NCI-H2107 (cell line): ENCODE measurements at places on chromosomes 12 and 14.

DNA sequence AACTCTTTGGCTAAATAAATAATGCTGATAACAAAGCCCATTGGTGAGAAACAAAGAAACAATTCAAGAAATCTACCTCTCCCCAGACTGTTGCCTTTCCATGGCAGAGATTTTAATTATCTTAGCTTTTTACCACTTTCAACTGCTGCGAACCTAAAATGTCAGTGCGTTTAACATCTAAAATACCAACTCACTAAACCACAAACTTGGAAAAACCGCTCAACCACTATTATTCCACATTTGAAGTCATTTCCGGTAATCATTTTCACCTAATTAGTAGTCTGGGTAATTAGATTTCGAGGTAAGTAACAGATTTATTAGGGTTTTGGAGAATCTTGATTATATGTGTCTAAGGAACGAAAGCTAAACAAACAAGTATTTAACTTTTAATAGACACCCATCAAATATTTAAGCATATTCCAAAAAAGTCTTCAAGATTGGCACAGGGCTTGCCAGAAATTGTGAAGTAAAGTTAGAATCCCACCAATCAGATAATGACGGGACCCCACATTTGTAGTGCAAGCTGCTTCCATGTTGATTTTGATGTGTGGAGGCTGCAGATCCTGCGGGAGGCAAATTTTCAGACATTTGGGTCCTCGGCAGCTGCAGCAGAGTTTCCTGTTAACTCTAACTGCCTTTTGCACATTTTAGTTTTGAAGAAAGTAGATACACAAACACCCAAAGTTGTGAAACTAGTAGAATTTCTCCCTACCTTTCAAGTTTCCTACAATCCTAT, 4.1 kb downstream of the OTX2 start:
- no peak for DNase-seq

DNA sequence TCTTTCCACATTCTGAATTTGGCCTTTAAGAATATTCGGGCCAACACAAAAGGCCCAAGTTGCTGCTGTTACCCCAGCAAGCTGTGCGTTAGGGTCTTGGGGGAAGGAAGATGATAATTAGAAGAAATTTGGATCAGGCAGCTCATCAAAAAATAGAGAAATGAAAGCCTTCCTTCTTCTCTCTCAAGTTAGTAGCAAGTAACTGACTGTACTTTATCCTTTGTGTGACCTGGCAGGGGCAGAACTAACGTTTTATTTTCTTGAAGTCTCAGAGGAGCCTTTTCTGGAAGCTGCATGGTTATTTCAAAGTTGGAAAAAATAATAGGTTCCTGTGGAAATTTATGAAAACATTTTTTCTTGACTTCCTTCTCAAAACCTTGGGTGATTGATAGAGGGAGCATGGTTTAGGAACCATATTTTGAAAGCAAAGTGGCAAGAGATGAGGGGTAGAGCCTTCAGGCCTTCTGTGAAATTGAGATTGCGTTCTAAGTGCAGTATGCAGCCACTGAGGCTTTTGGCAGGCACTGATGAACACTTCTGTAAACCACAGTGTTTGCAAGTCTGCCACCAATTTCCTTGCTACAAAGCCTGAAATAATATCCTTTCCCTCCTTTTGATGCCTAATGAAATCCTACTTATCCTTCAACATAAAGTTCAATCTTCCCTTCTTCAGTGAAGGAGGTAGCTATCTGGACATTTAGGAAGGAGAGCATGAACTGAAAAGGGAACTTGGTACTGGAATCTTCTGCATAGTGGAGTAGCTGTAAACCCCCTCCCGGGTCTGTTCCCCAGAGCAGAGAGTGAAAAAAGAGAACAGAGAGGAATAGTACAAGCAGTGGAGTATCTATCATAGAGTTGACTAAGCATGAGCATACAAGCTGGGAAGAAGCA, 123.2 kb downstream of the FGD4 start:
- DNase-seq: no peak

DNA sequence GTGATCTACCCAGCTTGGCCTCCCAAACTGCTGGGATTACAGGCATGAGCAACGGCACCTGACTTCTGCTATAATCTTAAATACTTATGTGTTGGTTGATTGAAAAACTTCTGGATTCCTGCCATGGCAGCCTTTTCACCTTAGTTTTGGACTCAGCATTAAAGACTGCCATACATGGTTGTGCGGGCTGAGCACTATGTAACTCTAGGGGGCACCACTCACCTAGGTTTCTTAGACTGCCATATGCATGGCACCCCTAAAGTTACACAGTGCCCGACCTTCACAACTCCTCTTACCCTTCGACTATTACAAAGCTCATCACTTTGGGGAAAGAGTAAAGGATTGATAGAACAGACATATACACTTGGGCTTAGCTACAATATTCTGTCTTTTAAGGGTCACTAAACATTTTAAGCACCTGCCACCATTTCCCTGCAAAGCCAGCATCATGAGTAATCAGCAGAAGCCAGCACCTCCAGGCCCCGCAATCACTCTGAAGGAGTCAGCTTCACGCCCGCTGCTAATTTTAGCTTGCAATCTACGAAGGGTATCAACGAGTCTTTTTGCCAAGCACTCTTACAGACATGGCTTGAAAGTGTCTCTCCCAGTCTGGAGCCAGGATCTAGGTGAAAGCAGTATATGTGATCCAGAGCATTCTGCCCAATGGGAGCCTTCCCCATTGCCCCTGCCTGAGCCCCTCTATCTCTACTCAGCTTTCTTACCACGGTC, 59.8 kb downstream of the SUDS3 start:
- DNase-seq: no peak

DNA sequence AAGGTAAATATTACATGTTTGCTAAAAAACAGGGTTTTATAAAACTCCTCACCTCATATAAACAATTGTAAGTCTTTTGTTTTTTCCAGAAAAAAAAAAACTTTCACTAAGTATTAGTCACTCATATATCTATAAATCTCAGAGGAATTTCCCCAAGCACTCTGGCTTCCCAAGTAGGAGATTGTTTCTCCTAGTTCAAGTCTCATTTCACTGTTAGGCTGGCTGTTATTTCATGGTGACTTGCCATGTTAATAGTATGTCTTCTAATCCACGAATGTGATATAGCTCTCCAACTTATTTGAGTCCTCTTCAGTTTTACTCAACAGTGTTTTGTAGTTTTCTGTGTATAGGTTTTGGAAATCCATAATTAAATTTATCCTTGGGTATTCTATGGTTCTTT, 61.6 kb downstream of the CAPZA3 start:
- DNase-seq: no peak

GRCh38 chr14:104689881-104690711, 678 bp downstream of the INF2 start:
- DNase-seq: no peak

DNA sequence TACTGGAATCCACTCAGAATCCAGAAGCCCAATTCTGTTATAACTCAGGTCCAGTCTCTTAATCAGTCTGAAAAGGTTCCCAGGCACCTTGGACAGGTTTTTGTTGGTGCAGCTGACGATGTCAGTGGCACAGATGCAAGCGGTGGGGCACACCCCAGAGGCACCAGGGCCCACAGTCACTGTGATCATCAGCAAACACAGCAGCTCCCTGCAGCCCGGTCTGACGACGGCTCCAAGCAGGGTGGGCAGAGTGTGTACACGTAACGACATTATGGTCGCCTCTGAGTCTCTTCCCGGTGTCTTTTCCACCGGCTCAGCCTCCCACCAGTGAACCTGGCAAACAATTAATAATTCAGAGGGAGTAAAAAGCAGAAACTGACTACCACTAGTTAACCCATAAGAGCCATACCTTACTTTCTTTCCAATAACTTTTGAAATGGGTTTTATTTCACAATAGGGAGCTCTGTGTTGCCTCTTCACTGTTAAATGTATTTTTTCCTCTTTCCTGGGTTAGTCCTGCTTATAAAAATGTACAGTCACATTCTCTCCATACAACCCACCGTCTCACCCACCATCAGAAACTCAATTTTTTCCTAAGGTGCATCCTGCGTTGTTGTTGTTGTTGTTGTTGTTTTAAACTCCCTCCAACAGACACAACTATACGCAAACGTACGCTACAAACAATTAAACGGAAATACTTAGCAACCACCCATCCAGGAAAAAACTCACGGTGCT, 521 bp upstream of the PCED1B start:
- no peak for DNase-seq

- no peak for DNase-seq
Observed at GRCh38 chr14:53894456-53894855, 62.2 kb downstream of the BMP4 start.
